Skeletal muscle tissue (tissue), 5 donors: ENCODE measurements at places on chromosomes 11 and 22. TPM values are rescaled to one million over a fixed set of nuclear protein-coding genes. Genes with fewer than 3 reads are reported as not detected.

Gene FOSL1
- total RNA-seq, result not detected

Gene ABCG4
- under 0.01 TPM for total RNA-seq

Gene OR10A2
- not detected for total RNA-seq

Gene MPZL2
- total RNA-seq, result 1.0 TPM

Gene PKDREJ
- total RNA-seq, result not detected

Gene MMP1
- 0.52 TPM for total RNA-seq

Gene DDIAS
- total RNA-seq, result 1.6 TPM

Gene PRRG4
- under 0.01 TPM for total RNA-seq

Gene FJX1
- 6.3 TPM for total RNA-seq

Gene GRIK4
- total RNA-seq, result 0.52 TPM

Gene PNPLA5
- total RNA-seq, result not detected

Gene CHRM1
- not detected for total RNA-seq

Gene CTSW
- total RNA-seq, result 1.0 TPM

Gene USP2
- 8.9 TPM for total RNA-seq

Gene TMPRSS4
- not detected for total RNA-seq

Gene BATF2
- 0.52 TPM for total RNA-seq

Gene LIN7C
- total RNA-seq, result 29.7 TPM

Gene VPREB1
- not detected for total RNA-seq

Gene FHIP1B
- total RNA-seq, result 8.9 TPM
